ENCODE measurements at places on chromosomes 4 and X.

DNA sequence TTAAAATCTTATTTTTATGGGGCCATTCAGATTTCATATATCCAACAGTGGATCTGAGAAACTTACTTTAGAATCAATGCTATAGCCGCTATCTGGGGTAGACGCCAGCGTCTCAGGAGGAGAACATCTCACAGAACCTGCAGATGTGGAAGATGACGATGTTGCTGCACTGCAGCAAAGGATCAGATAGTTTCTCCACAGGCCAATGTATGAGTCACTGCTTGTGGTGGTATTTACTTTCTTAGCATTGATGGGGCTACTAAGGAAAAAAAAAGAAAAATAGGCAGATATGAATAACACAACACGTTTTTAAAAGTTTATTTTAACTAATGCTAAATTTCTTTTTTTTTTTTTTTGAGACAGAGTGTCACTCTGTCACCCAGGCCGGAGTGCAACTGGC lies 85.9 kb downstream of the ZAR1 start:
- no peak for DNase-seq

GRCh38 chr4:22607382-22607781 lies 85.4 kb upstream of the GBA3 start:
- DNase-seq: peak; percentile 3

DNA sequence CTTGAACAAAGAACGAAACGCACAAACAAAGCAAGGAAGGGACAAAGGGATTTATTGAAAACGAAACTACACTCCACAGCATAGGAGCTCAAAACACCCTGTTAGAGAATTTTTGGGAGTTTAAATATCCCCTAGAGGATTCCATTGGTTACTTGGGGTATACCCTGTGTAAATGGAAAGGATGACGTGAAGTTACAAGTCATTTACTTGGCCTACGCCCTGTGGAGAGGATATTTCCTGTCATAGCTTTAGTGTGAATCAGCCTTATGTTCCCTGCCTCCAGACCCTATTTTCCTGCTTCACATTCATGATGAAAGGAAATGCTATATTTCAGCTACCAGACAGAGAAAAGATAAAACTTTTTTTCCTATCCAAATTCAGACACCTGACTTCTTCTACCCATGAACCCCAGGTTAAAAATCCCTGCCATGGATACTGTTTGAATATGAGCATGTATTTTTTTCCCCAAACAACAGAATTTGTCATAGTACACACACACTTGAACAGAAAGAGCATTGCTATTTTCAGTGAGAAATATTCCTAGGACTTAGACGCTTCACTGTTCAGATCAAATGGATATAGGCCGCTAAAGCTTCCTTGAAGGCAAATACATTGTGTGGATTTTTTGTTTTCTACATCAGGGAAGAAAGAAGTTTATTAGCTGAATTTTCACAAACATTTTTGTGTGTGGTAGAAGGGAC lies 20.4 kb downstream of the PIN4 start:
- no peak for DNase-seq

DNA sequence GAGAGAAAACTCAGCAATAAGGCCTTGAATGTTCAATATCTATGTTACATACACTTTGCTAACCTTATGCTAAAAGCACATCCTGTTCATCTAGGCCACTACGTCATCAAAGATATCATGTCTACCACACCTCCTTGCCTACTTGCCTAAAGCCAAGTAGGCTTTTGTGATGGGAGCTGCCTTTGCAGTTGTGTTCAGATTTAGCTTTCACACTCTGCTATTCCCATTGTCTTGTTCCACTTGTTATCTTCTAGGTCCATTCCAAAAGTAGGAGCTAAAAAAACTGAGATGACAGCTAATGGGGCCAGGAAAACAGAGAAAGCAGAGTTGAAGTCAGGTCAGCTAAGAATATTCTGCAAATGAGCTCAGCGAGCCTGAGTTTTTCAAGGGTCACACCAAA lies 153.6 kb upstream of the EDNRA start:
- DNase-seq: no peak

- DNase-seq: no peak
Measured at GRCh38 chr4:187417721-187418120, 577.9 kb upstream of the ZFP42 start.

DNA sequence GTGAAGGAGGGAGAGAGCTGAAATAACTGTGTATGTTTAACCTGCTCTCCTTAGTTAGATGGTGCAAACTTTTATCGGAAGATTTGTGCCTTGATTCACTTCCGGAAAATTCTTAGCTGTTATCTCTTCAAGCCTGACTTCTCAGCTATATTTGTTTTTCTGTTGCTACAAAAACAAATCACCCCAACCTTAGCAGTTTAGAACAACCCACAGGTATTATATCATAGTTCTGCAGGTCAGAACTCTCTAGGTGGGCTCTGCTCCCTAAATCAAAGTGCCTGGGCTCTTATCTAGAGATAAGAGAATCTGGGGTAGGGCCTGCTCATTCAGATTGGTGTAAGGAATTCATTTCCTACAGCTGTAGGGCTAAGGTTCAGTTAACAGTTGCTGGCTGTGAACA lies 15.1 kb upstream of the CEP135 start:
- no peak for DNase-seq

GRCh38 chr4:22794732-22795131 lies 102.0 kb downstream of the GBA3 start:
- no peak for DNase-seq

DNA sequence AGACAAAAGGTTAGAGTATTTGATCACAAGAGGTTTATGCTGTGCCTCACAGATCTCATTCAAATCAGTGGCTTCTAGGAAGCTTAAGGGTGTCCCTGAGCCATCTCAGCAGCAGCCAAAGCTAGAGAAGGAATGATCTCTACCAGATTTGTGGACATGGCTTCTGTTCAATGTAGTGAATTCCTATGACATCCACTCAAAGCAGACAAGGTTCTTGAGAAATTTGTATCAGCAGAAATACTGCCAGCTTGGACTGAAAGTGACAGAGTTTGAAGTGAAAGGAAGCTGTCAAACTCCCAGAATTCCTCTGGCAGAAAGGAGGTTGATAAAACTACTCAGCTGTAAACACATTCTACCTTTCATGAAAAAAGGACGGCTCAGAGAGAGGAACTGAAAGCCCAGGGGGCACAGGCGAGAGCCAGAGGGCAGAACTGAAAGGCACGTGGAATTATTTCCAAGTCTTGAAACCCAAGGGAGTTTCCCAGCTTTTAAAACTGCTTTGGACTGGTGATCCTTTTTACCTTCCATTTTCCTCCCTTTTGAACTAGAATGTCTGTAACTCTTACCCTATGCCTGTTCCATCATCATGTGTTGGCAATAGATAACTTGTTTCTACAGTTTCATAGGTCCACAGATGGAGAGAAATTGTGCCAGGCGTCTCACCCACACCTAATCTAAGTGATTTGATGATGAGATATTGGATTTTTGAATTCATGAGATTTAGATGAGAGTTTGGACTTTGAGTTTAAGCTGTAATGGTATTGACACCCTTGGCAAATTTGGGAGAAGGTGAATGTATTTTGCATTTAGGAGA lies 14.5 kb upstream of the MED14 start:
- no peak for DNase-seq

DNA sequence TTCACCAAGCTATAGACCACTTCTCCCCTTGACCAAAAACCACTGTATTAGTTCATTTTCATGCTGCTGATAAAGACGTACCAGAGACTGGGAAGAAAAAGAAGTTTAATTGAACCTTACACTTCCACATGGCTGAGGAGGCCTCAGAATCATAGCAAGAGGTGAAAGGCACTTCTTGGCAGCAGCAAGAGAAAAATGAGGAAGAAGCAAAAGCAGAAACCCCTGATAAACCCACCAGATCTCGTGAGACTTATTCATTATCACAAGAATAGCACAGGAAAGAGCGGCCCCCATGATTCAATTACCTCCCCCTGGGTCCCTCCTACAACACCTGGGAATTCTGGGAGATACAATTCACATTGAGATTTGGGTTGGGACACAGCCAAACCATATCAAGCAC lies 97.8 kb downstream of the DOCK11 start:
- no peak for DNase-seq

DNA sequence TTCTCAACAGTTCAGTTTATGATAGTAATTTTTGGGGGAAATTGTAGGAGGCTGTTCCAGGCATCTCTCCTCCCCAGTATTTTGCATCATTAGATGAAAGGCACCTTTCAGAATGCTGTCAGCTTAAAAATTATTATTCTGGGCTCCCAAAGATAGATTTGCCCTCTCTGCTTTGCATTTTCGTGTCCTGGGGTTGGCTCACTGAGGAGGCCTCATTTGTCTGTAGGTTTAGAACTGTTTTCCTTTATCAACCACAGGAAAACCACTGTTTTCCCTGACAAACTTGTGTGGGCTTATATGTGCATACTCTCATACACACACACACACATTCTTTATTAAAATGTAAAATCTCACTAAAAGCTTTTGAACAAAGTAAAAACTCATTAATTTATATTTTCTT lies 197.2 kb upstream of the VCX3A start:
- DNase-seq: no peak

DNA sequence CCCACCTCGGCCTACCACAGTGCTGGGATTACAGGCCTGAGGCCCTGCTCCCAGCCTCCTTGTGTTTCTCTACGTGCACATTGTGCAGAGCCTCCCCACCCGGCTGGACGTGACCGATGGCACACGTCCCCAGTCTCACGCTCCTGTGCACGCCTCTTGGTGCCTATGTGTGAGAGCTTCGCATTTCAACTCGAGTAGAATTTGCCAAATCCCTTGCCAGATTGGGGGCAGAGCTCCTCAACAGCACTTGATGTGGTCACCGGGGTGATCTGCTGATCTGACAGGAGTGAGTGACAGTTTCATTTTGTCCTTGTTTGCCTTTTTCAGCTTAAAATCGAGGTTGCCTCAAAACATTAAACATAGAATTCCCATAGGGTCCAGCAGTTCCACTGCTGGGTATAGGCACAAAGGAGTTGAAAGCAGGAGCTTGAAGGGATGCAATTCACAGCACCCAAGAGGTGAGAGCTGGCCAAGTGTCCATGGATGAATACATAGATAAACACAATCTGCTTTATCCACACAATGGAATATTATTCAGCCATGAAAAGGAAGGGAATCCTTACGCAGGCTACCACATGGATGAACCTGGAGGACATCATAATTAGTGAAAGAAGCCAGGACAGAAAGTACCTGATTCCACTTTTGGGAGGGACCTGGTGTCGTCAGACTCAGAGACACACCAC lies 17.6 kb downstream of the TMEM187 start:
- DNase-seq: no peak

GRCh38 chr4:155881555-155881954 lies 15.5 kb upstream of the ASIC5 start:
- DNase-seq: no peak

- DNase-seq: no peak
Measured at GRCh38 chr4:35942092-35942491, 302.2 kb downstream of the ARAP2 start.

DNA sequence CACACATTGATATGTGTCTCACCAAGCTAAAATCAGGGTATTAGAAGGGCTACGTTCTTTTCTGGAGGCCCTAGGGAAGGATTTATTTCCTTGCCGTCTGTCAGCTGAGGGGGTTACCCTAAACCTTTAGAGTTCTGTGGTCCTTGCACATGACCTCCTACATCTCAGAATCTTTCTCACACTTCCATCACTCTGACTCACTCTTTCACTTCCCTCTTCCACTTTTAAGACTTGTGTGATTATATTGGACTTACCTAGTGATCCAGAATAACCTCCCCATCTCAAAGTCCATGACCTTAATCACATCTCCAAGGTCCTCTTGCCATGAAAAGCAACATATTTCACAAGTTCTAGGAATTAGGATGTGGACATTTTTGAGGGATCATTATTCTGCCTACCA lies 53.6 kb upstream of the FUNDC1 start:
- no peak for DNase-seq

- no peak for DNase-seq
Measured at GRCh38 chr4:153217440-153217839, 13.2 kb downstream of the TRIM2 start.

GRCh38 chr4:152455311-152455710 lies 80.6 kb downstream of the FBXW7 start:
- DNase-seq: no peak
